HT1080 (cell line): ENCODE measurements at places on chromosomes 6 and 20.
A peak's percentile ranks its signal among the peaks of the same experiment; 100 is the strongest.

DNA sequence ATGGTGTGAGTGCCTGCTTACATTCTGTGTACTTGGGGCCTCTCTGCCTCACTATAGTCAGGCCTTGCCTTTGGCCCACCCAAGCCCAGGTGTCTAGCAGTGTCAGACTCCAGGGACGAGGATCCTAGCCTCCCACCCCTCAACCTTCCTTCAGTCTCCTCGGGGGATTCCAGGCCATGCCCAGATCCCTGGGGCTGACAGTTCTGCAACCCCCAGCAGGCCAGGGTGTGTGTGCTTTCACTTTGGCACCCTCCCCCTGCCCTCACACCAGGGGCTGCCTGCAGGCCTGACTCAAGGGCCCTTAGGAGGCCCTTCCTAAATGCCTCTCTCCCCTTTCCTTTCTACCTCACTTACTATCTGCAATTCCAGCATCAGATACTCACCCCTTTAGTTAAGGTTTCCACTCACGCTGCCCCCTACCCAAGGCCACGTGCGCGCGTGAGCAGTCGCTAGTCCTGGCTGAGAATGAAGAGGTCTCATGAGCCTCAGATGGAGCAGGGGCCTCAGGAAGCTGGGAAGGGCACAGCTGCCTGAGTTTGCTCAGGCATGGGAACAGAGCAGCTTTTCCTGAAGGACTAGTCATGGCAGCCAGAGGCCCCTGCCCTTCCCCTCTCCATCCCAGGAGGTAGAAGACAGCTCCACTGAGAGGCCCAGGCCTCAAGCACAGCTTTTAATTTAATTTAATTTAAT, 859 bp upstream of the CLPS start:
- DNase-seq = no peak

DNA sequence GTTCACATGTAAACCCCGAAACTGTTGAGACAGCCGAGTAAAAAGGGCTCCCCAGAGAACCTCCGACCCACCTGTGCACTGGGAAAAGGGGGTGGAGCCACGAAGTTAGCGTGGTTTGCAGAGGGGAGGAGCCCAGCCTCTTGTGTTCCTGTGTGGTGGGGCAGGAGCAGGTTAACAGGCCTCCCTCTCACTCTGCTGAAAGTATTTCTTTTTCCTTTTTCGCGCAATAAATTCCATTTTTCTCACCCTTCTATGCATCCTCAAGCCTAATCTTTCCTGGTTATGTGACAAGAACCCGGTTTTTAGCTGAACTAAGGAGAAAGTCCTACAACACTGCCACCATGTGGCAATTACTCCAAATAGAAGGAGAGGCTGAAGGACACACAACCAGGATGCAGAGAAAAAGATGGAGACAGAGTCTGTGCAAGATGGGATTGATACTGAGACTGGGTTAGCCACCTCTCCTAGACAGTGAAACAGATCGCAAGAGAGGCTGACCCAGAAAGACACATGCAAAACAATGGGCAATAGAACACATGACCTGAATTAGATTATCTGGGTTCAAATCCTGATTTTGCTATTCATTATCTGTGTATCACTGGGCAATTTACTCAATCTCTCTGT, 168.7 kb upstream of the PRSS16 start:
- peak; percentile 68 for DNase-seq

DNA sequence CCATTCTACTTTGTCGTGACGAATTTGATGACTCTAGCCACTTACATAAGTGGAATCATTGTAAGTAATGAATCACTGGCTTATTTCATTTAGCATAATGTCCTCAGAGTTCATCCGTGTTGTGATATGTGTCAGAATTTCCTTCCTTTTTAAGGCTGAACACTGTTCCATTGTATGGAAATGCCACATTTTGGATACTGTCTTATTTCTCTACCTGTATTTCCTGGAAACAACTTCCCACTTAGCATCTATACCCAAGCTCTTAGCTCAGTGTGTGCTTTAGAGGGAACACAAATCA, 28.8 kb upstream of the GGTLC1 start:
- peak; percentile 46 for DNase-seq

GRCh38 chr20:2799688-2800520, 523 bp downstream of the CPXM1 start:
- DNase-seq = no peak

DNA sequence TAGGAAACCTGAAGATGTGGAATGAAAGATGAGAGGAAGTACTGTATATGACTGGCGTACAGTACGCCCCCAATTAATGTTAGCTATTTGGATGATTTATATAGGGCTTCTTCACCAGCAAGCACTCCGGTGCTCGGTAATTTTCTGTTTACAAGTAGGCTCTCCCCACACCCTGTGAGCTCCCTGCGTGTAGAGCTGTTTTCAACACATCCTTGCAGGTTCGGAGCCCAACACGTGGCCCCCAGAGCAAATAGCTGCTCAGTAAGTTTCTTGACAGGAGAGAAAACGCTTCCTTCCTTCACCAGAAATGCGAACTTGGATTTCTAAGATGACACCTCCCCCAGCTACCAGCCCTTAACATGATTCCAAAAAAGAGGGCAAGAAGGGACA, 1.2 kb upstream of the RAB22A start:
- no peak for DNase-seq

GRCh38 chr20:59004763-59005522, 2.1 kb downstream of the CTSZ start:
- DNase-seq = no peak

- DNase-seq = no peak
Observed at GRCh38 chr6:36908747-36909146, 23.0 kb downstream of the C6orf89 start.

- no peak for DNase-seq
Observed at GRCh38 chr20:16314320-16314719, 258.9 kb downstream of the KIF16B start.

GRCh38 chr6:63864671-63865318, 229.2 kb downstream of the PHF3 start:
- no peak for DNase-seq

DNA sequence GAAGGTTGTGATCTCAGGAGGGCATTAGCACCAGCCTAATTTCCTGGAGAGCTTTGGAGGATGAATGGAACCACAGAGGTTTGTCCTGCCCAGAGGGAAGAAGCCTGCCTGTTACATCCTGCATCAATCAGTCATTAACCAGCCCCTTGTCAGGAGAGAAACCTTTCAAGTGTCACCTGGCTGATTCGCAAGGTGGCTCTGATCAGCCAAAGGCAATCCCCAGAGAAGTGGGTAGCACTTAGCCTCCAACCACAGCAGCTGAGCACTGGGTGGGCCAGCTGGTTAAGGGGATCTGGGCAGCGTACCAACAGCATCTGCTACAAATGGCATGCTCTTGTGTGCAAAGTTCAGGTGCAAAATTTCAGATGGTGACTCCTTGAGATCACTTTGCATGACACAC, 26.9 kb downstream of the ANKEF1 start:
- no peak for DNase-seq

DNA sequence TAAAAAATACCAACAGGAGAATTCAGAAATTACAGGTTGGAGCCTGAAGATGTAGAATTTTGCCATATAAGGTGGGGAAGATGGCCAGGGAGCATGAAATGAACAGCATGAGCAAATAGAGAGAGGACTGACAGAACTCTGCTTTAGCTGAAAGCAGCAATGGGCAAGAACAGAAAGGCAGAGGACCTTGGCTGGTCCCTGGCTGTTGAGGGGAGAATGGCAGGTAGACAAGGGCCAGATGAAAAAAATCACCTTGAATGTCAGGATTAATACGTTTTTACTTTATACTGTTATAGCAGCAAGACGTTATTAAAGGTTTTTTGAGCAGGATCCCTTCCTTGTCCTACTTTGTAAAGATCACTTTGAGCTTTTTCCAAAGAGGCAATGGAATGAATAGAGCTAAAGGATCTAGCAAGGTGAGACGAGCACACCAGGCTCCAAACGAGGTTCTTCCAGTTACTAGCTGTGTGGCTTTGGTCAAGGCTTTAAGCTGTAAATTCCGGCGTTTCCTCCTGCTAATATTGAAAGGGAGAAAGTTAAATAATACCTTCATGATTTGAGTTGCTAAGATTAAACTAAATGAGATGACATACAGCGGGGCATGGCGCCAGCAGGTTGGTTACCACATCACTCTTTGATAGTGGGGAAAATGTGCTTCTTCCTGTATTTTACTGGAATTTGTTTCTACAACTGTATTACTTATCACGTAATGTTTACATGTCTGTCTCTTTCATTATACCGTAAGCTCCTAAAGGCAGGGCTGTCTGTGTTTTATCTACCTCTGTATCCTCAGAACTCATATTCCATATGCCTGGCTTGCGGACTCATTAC, 776 bp downstream of the PPIL1 start:
- DNase-seq = no peak

GRCh38 chr6:16486661-16487060, 248.3 kb downstream of the GMPR start:
- DNase-seq = no peak

DNA sequence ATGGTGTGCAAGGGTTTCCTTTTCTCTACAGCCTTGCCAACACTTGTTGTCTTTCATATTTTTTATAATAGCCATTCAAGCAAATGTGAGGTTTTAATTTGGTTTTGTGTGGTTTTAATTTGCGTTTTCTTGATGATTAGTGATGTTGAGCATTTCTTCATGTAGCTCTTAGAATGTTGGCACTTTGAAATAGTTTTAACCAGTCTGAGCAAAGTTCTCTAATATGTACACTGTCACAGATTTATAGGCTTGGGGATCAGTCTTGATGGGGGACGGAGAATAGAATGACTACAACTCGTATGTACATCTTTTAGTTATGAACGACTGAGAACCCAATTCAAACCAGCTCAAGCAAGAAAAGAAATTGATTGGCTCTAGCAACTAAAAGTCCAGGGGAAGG, 1003.1 kb downstream of the KIF16B start:
- DNase-seq = no peak

DNA sequence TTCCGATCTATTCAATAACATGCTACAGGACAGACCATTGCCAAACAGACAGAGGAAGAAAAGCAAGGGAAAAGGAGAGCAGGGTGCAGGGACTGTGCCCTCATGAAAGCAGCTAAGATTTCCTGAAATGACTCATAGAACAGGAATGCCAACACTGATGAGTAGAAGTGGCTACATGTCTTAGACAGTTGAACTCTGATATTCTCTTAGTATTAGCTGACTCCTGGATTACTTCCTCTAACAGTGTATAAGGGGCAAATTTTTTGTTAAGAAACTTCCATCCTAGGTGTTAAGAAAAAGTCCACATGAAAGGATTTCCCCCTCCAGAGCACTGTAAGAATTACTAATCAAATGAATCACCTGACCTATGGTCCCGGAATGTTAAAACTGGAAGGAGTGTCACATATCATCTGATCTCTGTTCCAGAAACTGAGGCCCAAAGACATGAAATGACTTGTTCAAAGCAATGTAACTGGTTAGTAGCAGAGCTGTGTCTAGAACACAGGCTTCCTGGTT, 224.9 kb downstream of the IBTK start:
- DNase-seq = peak; percentile 88

- DNase-seq = no peak
Observed at GRCh38 chr6:170209354-170210025, 81.4 kb downstream of the DLL1 start.

GRCh38 chr6:169501128-169501527, 200.7 kb downstream of the WDR27 start:
- DNase-seq = no peak

DNA sequence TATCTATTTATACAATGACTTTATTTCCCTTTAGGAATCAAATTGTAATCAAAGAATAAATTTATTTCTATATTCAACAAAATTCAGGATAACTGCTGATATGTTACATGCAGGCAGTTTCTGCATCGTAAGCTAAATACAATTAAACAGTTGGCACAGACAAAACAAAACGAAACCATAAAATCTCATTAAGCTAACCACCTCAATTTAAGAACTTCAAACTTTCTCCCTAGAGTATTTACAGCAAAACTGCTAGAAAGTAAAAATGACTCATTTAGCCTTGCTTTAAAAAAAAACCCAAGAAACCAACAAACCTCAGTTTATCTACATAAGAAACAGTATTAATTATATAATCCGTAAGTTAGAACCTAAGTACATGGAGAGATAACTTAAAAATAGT, 17.1 kb downstream of the SSR1 start:
- DNase-seq = no peak

GRCh38 chr20:58627212-58628072, 23.6 kb upstream of the STX16 start:
- DNase-seq = no peak

DNA sequence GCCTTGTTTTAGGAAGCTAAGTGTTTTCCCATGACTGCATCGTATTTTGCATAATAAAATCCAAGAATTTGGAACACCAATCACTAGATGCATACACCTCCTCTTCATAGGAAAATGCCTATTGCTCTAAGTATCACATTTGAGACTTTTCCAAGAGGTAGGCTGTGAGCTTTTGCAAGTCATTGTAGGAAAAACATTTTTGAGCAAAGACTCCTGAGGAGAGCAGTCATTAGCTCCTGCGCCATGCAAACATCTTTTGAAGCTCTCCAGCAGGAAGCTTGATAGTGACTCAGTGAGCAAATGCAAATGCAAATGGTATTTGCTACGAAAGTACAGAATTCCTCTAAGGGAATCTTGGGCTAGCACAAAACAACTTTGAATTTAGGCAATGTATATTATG, 750.4 kb downstream of the QKI start:
- peak; percentile 20 for DNase-seq

- peak; percentile 52 for DNase-seq
Observed at GRCh38 chr20:59988141-59988540, 29.9 kb downstream of the CDH26 start.

- no peak for DNase-seq
Observed at GRCh38 chr6:163878698-163879097, 464.2 kb downstream of the QKI start.

DNA sequence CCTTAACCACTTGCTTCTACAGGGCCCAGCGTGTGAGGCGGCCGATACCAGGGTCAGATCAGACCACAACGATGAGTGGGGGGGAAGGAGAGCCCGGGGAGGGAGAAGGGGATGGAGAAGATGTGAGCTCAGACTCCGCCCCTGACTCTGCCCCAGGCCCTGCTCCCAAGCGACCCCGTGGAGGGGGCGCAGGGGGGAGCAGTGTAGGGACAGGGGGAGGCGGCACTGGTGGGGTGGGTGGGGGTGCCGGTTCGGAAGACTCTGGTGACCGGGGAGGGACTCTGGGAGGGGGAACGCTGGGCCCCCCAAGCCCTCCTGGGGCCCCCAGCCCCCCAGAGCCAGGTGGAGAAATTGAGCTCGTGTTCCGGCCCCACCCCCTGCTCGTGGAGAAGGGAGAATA, 2.8 kb downstream of the RING1 start:
- DNase-seq = no peak

GRCh38 chr6:84046755-84047154, 13.2 kb downstream of the MRAP2 start:
- DNase-seq = no peak

- DNase-seq = no peak
Observed at GRCh38 chr6:18177286-18177965, 22.2 kb downstream of the KDM1B start.

- peak; percentile 77 for DNase-seq
Observed at GRCh38 chr6:26205161-26205624, 118.0 kb downstream of the HFE start.

GRCh38 chr6:124420116-124420840, 542.0 kb upstream of the RNF217 start:
- DNase-seq = no peak

DNA sequence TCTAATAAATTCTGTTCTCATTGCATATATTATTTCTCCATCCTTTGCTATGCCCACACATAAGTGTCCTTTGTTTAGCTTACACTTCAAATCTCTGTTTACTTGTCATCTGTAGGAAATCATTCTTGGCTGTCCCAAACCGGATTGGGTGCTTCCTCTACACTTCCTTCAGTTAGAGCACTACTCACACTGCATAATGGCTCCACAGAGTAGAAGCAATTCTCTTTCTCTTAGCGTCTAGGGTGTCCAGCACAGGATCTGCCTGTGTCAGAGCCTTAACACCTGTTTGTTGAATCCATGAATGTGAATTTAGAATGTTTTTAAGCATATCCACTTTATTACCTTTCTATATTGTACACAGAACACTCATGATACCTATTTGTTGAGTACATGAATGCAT, 87.0 kb upstream of the BMP2 start:
- no peak for DNase-seq
